ENCODE measurements at places on chromosomes 1 and 21. TPM values are rescaled to one million over a fixed set of nuclear protein-coding genes. Genes with fewer than 3 reads are reported as not detected.

The MFAP2 gene
- 172 TPM for total RNA-seq

The CYP4X1 gene
- total RNA-seq, result 0.38 TPM

The FAM3B gene
- total RNA-seq, result not detected

The LHX8 gene
- total RNA-seq, result not detected

GRCh38 chr1:241323514-241324195, 33.4 kb downstream of the RGS7 start:
- no peak overlapping the region for H3K4me3 ChIP-seq
- H3K4me1 ChIP-seq, result no peaks in the 10 kb centered on the region
- no peaks in the 10 kb centered on the region for H3K27me3 ChIP-seq
- DNase-seq, result no peak

DNA sequence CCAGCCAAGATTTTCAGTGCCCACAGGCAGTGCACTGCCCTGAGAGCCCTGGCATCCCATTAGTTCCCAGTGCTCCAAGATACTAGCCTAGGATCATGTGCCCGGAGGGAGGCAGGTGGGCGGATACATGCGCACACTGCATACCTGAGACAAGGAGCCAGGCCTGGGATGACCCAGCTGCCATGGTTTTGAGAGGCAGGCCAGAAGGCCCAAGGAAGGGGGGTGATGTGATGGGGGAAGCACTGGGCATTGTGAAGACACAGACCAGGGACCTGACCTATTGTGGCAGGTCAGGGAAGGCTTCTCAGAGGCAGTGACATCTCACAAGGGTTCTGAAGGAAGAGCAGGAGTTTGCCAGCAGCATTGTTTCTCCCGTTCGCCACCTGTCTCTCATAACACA, 3.6 kb downstream of the ZC3H12A start:
- no peaks in the 10 kb centered on the region for H3K27me3 ChIP-seq
- peak overlapping the region; percentile 96 for H3K27ac ChIP-seq
- H3K4me3 ChIP-seq, result peak overlapping the region; percentile 79
- H3K4me1 ChIP-seq, result peaks cover 61% of the 10 kb centered on the region
- H3K36me3 ChIP-seq, result peaks cover 22% of the 10 kb centered on the region
- no peak for DNase-seq

Data from osteocyte (in vitro differentiated cells).